ENCODE measurements at places on chromosomes 1 and 21.

- DNase-seq = no peak
These were observed 16.7 kb upstream of the PSMD4 start for GRCh38 chr1:151237678-151238466.

- no peak for DNase-seq
These were observed 760.2 kb downstream of the PLA2G4A start for GRCh38 chr1:187588917-187589316.

DNA sequence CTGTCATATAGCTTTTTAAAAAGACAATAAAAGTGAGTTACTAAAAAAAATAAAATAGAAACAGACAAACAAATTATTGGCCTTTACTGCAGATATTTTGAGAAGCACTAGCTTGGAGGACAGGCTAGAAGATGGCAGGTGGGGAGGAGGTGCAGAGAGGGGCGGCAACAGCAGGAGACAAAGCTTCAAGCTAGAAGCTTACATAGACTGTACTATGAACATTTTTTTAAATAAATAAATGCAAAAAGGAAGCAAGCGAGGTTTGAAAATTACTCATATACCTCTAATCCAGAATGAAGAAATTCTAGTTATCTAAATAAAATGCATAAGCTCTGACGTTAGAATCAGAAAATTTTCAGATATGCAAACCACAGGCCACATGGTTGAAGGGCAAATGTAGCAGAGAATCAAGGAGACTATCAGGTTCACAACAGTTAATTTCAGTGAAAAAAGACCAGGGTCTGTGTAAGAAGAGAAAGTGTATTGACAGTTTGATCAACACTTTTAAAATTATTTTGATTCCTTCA lies 54.9 kb downstream of the NRIP1 start:
- no peak for DNase-seq

DNA sequence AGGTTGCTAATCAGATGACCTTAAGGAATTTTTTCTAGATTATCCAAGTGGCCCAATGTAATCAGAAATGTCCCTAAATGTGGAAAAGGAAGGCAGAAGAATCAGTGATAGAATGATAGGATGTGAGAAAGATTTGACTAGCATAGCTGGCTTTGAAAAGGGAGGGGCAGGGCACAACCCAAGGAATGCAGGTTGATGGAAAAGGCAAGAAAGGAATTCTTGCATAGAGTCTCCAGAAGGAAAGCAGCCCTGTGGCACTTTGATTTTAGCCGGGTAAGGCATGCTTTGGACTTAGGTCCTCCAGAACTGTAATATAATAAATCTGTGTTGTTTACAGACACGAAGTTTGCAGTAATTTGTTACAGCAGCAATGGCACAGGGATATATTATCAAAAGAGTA lies 375.7 kb upstream of the B3GALT2 start:
- no peak for DNase-seq

DNA sequence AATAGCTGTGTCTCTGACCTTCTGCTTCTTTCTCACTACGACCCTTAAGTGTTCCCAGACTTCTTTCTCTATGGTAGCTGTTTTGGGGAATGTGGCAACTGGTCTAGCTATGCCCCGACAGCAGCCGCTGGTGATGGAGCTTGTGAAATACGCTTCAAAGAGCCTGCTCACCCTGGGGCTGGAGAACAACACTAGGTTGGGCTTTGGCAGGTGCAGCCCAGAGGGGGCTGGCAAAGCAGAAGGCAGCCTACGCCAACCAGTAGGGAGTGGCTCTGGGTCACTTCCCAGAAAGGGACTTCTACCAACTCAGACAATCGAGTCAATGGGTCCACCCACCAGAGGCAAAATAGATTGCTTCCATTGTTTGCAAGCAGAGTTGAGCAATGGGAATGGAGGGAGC lies 262.8 kb downstream of the LMO4 start:
- DNase-seq = no peak
